ENCODE measurements at places on chromosomes 4 and X. TPM values are rescaled to one million over a fixed set of nuclear protein-coding genes. Genes with fewer than 3 reads are reported as not detected.

GRCh38 chrX:19672222-19672812 is 157.0 kb upstream of the MAP3K15 start:
- ATAC-seq, result no peak

DNA sequence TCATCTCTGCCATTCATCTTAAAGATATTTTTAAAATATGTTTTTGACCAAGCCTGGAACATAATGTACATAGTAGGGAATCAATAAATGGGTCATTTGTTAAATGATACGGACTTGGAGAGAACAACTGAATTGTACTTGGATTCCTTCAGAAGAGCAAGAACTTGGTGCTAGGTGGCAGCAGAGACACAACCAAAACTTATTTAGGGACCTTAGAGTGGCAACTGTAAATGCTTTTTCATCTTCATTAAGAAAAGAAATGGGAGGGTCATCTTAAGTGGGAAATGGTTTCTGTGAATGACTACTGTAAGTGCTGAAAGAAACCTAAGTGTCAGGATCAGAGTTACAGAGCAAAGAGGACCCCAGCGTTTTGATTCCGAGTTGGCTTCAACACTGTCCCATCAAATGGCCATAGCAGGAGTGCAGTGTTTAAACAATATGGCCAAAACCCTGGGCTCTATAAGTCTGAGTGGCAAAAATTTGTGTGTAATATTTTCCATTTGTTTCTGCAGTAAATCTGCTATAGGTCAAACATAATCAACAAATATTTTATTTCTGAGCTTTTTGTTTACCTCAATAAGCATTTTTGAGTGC is 213.6 kb downstream of the PALLD start:
- ATAC-seq, result peak; percentile 59

- ATAC-seq, result no peak
Observed at GRCh38 chr4:71697031-71697430, 86.8 kb downstream of the GC start.

GRCh38 chr4:825063-825970 is 612 bp downstream of the CPLX1 start:
- peak; percentile 40 for ATAC-seq

Gene PCDH10
- 18.1 TPM for total RNA-seq

DNA sequence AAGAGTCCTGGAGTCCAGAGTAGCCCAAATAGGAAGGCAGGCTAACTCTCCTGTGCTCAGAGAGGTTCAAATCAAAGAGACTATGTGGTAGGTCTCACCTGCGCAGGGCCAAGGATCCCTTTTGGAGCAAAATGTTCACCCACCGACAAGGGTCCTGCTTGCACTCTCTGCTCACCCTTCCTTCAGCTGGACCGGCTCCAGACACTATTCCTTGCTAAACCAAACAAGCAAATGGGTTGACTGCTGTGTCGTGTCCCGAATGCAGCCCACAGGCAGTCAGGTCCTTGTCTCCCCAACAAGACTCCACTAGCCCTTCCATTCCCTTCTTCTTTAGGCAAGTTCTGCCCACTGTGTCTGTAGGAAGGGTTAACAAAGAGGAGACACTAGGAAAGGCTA is 760 bp downstream of the TRMT2B start:
- ATAC-seq, result no peak

DNA sequence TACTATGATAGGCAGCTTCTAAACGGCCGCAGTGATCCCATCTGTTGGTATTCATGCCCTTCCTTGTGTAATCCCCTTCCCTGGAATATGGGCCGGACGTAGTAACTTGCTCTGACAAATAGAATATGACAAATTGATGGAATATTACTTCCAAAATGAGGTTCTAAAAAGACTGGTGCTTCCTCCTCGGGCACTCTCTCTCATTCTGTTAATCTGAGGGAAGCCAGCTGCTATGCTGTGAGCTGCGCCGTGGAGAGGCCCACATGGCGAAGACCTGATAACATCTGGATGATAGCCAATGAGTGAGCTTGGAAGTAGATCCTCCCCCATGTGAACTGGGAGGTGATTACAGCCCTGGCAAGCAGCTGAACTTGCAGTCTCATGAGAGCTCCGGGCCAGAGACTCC is 27.2 kb upstream of the SLC25A4 start:
- ATAC-seq, result peak; percentile 46

GRCh38 chrX:75522565-75523431 is at the start of gene ZDHHC15:
ZDHHC15 (minus strand) TSS chrX:75523037; CDS start chrX:75523024, 13 bp downstream.
- peak; percentile 92 for ATAC-seq

Measured in gastroesophageal sphincter (tissue), 4 donors.